Ureter (tissue), 1 donor: ENCODE measurements at places on chromosomes 1 and 21. TPM values are rescaled to one million over a fixed set of nuclear protein-coding genes. Genes with fewer than 3 reads are reported as not detected.

- no peak for DNase-seq
These were observed 72.2 kb upstream of the KRTAP11-1 start for GRCh38 chr21:30953605-30954004.

- no peak for DNase-seq
These were observed 30.1 kb upstream of the SRP9 start for GRCh38 chr1:225747566-225747965.

HMCN1 gene
- 4.7 TPM for total RNA-seq

DNA sequence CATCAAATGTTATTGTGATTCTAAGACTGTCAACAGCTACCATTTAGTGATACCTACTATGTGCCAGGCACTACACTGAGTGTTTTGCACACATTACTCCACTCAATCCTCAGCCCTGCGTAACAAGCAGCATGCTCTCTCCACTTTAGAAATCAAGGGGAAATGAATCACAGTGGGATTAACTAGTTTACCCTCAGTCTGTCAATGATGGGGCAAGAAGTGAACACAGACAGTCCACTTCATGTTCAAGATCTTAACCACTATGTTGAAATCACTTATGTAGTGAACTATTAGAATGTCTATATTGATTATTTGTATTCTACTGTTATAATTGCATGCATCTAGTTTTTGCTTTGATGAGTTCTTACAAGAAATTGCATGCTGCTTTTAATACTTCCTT is 165.3 kb downstream of the LTN1 start:
- DNase-seq, result no peak

GRCh38 chr1:87560601-87561360 is 232.1 kb downstream of the LMO4 start:
- DNase-seq, result no peak

DNA sequence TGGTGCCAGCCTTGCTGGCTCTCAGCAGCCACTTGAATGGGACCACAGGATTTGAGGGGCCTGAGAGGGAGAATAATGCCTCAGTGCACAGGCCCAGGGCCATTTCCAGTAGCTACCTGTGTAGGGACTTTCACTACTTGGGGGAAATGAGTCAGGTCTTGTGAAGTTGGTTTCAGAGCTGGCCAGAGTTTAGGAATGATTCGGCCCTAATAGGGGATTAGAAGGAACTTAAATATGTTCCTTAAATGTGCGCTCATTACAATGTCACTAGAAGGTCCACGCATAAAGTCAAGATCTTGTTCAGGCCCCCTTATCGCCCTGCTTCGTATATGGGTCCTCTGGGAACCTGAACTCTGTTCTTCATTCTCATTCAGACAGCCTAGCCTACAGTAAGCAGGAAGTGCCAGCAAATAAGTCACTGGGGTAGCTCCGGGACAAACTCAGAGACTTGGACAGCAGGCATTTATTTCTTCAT is 5.6 kb upstream of the AKR1A1 start:
- no peak for DNase-seq

AMY1A gene
- not detected for total RNA-seq

DNA sequence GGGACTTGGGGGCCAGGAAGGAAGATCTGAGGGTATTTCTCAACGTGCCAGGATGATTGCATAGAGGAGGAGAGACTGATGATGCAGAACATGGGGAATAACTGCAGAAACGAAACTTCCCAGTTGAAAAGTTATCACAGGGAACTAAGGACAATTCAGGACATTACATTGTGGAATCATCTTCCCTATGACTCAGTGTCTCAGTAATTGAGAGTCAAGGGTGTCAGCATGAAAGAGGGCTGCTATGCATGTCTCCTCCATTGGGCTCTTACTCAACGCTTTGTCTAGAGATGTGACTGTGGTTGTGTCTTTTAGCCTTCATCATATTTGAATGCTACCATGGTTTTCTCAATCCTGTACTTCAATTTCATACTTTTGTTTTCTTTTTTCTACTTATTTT is 48.9 kb upstream of the PTGFR start:
- no peak for DNase-seq

DNA sequence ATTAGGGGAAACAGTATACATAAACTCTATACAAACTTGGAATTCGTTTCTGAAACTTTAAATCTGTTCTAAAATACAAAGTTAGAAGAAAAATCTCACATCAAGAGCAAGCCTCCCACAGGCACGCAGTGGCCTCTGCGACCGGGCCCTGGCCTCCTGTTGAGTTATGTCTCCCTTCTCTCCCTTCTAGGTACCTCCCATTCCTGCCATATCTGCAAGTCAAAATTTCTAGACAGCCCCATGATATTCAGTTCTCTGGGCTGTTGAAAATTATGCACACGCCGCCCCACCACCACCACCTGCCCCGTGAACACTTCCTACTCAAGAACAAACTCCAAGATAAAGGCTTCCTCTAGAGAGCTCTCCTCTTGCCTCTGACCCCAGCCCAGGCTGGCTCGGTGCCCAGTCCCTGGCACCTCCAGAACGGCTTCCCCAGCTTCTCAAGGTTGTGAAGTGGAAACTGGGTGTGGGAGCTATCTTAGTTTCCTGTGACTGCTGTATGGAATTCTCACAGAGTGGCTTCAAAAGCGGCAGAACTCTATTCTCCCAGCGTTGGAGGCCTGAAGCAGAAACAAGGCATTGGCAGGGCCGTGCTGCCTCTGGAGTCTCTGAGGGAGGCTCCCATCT is 37.7 kb upstream of the LRP8 start:
- DNase-seq, result peak; percentile 29

- DNase-seq, result no peak
These were observed 244.7 kb upstream of the FGGY start for GRCh38 chr1:59052166-59052590.

DNA sequence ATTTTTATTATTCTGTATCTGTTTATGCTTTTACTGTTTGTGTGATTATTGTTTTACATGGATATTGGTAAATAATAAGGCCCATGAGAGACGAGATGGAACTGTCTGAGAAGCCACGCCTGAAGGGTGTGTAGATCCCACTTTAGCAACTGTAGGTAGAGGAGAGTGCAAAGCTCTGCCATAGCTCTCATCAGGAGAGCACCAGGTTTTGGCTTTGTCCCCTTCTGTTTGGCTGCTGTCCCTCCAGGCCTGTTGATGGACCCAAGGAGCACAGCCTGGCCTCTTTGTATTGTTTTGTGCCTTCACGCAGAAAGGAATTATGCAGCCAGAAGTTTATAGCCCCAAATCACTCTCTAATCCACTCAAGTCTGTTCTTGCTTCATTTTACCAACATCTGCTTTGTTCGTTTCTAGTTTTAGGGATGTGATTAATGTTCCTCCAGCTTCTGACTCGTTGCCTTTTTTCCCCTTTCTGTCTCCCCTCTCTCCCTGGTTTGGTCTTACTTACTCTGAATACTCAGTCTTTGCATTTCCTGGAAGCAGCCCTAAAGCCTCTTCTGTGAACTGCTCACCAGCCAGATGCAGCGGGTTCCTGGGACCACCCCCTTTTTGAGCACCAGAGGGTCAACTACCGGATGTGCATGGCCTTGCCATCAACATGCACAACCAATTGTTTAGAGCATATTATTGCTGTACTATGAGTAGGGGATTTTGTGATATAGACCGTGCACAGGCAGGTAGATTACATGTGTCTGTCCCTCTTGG is 127.3 kb downstream of the HHAT start:
- no peak for DNase-seq

HTR6 gene
- total RNA-seq, result not detected

NLRP3 gene
- 1.9 TPM for total RNA-seq

DNA sequence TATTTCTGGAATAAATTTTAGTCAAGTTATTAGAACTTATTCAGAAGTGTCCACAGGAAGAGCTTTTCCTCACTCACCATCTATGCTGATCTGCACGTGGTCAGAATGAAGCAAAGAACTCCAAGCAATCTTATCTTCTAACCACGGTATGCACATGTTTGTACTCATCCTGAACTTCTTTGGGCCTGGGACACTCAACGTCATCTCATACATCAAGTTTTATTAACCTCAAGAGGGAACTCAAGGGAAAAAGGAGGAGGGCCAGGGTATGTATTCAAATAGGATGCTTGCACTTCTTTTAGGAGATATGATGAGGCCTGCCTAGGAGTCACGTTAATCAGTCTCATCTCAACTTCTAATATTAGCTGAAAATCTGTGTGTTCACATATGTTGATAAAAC is 142.5 kb downstream of the C1orf94 start:
- no peak for DNase-seq

DNA sequence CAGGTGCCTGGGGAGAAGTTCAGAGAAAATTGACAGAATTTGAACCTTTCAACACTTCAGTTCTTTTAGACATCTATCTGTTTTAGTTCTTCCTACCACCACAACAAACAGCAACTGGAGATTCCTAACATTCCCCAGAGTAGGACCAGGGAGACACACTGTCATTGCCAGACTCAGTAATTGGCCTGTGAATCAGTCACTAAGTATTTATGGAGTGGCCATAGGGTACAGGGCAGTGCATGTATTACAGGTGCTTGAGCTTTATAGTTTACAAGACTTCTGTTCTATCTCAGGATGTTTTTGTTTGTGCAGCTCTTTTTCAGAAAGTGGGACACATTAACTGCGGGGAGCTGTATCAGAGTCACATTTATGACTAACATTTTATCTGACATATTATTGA is 1.7 kb downstream of the CDC14A start:
- no peak for DNase-seq

- DNase-seq, result no peak
These were observed 17.8 kb downstream of the ABCG1 start for GRCh38 chr21:42236693-42237092.

GRCh38 chr1:198890214-198890930 is 251.5 kb downstream of the PTPRC start:
- no peak for DNase-seq
